SIG-M5 (cell line): ENCODE measurements at places on chromosomes 5 and 9.

- no peak for DNase-seq
Measured at GRCh38 chr5:143065185-143065965, 295.2 kb downstream of the ARHGAP26 start.

DNA sequence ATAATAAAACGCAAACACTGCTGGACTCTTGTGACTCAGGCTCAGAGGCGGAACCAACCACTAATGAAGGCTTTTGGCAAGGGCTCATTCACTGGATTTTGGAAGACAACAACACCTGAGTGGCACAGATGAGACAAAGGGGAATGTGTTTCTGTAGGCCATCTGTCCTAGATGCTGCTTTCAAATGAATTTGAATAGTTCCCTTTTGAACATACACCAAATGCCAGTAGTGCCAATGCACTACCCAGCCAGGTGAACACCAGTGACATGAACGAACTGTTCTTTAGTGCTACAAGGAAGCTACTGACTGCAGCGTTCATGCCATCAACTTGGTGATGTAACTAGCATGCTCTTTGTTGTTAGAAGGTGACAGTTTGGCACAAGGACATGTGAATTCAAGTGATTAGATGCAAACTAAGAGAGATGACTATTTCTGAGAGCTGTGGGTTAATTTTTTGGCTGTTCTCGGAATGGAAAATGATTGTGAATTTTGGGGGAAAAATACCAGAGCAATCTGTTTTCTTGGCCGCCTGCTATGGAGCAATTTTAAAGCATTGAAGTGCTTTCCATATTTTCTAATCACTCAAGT, 173.7 kb downstream of the SLC24A2 start:
- no peak for DNase-seq

- no peak for DNase-seq
Measured at GRCh38 chr5:133117912-133118445, 66.2 kb downstream of the HSPA4 start.

- DNase-seq: no peak
Measured at GRCh38 chr5:16805486-16805885, 130.6 kb downstream of the MYO10 start.

GRCh38 chr5:3114467-3114866, 363.0 kb upstream of the IRX2 start:
- DNase-seq: no peak

DNA sequence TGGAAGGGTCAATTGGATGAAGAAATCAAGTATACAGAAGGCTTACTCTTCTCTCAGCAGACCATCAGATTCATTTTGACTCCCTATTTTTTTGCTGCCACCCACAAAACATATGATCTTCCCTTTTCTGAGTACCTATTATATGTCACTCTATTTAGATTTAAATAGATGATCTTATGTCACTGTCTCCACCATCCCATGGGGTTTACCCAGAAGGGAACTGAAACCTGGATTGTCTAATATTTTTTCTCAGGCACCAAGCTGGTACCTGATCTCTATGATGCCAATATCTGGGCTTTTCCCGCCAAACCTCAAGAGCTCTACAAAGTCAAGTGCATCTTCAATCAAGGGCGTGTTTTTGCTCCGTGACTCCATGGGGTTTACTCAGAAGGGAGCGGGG, 118.7 kb downstream of the GAS1 start:
- no peak for DNase-seq

DNA sequence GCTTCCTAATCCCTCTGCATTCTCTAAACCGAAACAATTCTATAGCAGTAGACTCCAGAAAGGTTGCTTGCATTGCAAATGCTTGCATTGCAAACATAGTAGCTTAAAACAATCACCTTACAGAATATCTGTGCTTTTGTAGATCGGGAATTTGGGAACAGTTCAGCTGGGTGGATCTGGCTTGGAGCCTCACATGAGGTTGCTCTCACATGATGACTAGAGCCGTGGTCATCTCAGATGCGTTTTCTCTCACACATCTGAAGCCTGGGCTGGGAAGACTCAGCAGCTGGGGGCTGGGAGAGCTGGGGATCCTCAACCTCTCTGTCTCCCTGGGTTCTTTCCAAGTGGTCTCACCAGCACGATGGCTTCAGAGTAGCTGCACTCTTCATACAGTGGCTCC, 127.8 kb downstream of the MSX2 start:
- no peak for DNase-seq

DNA sequence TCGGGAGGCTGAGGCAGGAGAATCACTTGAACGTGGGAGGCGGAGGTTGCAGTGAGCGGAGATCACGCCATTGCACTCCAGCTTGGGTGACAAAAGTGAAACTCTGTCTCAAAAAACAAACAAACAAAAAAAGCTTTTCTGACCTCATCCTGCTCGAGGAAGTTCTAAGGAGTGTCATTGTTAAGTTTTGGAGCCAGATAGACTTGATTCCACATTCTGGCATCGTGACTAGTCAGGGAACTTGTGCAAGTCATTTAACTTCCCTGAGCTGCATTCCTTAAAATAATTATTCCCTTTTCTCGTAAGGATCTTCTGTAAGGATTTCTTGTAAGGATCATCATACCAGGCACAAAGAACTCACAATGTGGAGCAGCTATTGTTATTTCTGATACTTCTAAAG, 26.2 kb downstream of the SNX24 start:
- DNase-seq: no peak

- no peak for DNase-seq
Measured at GRCh38 chr9:124869986-124870560, 8.1 kb downstream of the ARPC5L start.

- DNase-seq: no peak
Measured at GRCh38 chr5:169648725-169649310, 11.7 kb downstream of the DOCK2 start.

- no peak for DNase-seq
Measured at GRCh38 chr9:123678878-123679329, 251.0 kb downstream of the DENND1A start.

DNA sequence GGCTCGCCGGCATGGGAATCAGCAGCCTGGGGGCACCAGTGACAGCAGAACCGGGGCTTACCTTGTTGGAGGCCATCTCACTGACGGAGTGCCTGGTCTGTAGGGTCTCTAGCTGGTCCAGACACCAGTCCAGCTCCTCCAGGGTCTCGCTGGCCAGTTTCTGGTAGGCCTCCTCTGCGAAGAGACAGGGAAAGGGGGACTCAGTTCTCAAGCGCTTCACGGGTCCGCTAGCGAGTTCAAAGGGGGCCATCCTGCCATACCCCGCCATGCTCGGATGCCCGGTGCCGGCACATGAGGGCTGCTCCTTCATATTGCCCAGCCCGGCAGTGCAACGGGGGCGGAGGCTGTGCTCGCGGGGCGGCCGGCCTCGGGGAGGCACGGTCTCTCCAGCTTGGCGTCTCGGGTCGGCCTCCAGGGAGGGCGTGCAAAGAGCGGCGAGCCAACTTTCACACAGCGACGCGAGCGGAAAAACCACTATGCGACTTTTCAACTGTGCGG, 456.0 kb downstream of the RAB3C start:
- DNase-seq: no peak

GRCh38 chr9:98080326-98080725, 23.8 kb downstream of the NANS start:
- no peak for DNase-seq

DNA sequence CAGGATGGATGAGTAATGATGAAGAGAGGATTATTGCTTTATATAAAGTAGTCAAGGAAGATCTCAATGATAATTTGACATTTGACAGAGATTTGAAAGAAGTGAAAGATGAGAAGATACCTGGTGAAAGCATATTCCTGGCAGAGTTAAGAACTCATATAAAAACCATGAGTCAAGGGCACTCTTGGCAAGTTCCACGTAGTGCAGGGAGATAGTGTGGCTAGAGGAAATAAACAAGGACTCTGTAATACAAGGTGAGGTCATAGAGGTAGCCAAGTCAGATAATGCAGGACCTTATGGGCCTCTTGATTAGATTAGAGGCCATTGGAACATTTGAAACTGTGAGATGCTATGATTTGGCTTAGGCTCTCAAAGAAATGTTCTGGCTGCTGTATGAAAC, 72.3 kb downstream of the HCN1 start:
- DNase-seq: no peak

GRCh38 chr5:132215329-132215728, 12.3 kb downstream of the P4HA2 start:
- no peak for DNase-seq

DNA sequence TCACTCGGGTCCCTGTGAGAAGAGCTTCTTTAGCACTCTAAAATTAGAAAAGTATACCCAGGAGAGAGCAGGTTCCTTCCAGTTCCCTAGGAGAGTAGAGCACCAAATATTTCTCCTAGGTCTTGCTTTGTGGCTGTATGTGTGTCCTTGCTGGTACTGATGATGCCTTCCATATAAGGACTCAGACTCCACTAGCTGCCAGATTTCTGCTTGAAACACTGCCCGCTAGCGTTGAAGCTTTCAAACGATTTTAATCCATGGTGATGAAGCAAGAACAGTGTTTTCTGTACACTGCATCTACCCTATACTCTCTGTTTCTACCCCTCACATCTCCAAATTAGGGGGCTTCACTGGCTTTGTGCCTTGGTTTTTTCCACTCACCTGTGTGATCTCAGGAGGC, 2.4 kb upstream of the SMC2 start:
- no peak for DNase-seq

GRCh38 chr5:53480416-53481158, at the start of gene FST:
FST (plus strand) TSS chr5:53480629; CDS start chr5:53480792, 163 bp downstream.
- DNase-seq: no peak

GRCh38 chr9:70411930-70412831, 2.3 kb downstream of the KLF9 start:
- no peak for DNase-seq
